Stimulated activated CD4-positive, alpha-beta T cell treated with anti-CD3 and anti-CD28 coated beads, Interleukin-4, amount 100 ng/mL, for 4 hours (primary cell): ENCODE measurements at places on chromosomes 2 and 18.

DNA sequence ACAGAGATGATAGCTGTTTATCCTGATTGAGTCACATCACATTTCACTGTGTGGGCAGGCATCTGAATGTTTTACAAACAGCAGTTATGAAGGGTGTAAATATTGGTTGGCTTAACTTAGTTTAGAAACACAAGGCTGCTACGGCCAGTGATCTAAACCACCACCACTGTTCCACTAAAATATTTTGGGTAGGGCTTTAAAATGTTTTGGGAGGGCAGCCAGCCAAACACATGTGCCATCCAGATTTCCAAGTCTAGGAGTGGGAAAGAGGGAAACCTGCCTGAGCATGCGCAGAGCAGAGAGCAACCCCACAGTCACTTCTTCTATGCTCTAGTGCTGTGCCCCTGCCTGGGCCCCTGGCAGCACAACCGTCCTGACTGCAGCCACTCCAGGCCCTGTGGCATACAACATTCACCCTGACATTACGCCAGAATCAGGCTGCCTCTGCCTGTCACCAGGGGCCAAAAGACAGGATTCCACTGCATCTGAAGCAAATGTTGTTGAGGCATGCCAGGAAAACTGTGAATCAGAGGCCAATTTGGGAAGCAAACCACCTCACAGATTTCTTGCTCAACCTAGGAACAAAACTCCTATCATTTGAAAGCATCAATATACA is 74.8 kb upstream of the COL5A2 start:
- no peak for DNase-seq

- DNase-seq: no peak
Observed at GRCh38 chr2:134704173-134704572, 14.6 kb downstream of the TMEM163 start.

DNA sequence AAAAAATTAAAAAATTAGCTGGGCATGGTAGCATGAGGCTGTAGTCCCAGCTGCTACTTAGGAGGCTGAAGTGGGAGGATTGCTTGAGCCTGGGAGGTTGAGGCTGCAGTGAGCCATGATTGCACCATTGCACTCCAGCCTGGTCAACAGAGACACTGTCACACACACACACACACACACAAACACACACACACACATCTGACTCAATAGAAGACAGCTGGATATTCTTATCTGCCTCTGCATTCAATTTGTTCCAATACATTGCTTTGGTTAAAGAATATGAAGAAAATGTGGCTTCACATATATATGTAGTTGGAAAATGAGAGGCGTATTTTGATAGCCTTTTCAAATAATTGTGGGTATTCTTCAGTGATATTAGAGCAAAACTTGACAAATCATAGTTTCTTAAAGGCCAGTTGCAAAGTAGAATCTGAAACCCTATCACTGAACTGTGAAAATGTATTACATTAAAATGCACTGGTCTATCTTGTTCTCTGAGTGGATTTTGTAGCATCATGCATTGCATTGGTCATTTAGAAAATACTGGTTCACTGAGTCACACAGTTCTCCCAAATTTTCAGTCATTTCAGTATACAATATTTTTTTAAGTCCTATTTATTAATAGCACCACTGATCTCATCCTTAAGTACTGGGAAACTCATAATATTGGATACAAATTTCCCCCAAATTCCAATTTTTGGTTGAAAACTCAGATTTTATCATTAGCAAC is 140.9 kb downstream of the MCFD2 start:
- no peak for DNase-seq

DNA sequence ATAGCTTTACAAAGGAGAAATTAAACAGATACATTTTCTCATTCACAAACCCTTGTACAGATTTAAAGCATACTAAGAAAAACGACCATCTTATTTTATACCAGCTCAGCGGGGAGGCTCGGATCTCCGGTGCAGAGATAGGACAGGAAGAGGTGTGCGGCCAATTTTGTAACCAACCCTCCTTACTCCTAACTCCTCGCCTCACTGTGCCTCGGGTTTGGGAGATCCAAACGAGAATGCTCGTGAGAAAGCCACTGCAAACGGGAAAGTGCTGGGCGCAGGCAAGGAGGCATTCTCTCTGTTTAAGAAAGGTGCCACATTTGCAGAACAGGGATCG is 1.2 kb downstream of the KDSR start:
- DNase-seq: no peak

- no peak for DNase-seq
Observed at GRCh38 chr2:239444626-239445577, 44.1 kb upstream of the HDAC4 start.

GRCh38 chr2:133603109-133603508 is 34.8 kb upstream of the NCKAP5 start:
- no peak for DNase-seq

DNA sequence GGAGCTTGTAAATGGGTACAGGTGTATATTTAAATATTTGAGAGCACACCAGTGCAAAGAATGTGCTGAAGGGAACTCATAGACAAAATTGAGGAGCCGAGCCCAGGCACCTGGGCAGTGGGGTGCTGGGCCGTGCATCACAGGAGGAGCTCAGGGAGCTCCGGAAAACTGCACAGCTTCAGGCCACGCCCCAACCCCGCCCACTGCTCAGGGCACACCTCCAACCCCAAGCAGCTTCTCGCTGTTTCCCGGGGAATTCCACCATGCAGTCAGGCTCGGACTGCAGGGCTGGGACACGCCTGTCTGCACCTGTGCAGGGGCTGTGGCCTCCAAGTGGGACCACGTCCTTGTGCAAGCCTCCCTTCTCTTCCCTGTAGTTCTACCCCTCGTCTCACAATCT is 243.0 kb downstream of the HDAC4 start:
- DNase-seq: no peak

DNA sequence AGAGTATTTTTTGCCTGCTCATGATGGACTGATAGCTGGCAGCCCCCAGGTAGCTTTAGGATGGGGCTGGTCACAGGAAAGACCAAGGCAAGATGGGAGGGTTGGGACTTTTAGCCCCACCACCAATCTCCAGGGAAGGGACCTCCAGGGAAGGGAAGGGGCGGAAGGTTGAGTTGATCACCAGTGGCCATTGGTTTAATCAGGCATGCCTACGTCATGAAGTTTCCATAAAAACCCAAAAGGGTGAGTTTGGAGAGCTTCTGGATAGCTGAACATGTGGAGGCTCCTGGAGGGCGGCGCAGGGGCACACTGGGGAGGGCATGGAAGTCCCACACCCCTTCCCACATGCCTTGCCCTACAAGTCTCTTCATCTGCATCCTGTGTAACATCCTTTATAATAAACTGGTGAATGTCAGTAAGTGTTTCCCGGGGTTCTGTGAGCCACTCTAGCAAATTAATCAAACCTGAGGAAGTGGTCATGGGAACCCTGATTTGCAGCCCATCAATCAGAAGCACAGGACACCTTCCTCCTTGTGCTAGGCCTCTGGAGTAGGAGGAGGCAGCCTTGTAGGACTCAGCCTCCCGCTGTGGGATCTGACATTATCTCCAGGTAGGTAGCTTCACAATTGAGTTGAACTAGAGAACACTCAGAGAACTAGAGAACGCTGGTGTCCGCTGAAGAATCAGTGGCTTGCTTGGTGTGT is 30.3 kb downstream of the RAB31 start:
- DNase-seq: no peak

DNA sequence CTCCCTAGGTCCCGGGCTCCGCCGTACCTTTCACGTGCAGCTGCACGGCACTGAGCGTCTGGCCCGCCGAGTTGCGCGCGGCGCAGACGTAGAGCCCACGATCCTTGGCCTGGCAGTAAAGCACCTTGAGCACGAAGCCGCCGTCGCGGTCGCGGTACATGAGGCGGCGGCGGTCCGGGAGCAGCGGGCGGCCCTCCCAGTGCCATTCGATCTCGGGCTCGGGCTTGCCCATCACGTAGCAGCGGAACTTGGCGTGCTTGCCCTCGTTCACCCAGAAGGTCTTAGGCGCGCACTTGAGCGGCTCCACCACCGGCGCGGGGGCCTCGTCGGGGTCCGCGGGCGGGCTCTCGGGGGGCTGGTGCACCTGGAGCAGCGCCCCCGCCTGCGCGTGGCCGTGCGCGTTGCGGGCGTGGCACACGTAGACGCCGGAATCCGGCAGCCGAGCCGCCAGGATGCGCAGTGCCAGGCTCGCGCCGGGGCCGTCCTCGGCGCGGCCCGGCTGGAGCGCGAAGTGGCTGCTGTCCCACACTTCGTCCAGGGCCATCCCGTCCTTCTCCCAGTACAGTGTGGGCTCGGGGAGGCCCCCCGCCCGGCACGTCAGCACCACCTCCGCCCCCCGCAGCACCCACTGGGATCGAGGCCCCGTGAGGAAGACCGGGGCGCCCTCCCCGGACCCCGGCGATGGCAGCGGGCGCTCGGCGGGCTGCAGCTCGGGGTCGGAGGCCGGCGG is 980 bp downstream of the OBSL1 start:
- no peak for DNase-seq

- no peak for DNase-seq
Observed at GRCh38 chr18:64974391-64975125, 776.3 kb upstream of the CDH7 start.

DNA sequence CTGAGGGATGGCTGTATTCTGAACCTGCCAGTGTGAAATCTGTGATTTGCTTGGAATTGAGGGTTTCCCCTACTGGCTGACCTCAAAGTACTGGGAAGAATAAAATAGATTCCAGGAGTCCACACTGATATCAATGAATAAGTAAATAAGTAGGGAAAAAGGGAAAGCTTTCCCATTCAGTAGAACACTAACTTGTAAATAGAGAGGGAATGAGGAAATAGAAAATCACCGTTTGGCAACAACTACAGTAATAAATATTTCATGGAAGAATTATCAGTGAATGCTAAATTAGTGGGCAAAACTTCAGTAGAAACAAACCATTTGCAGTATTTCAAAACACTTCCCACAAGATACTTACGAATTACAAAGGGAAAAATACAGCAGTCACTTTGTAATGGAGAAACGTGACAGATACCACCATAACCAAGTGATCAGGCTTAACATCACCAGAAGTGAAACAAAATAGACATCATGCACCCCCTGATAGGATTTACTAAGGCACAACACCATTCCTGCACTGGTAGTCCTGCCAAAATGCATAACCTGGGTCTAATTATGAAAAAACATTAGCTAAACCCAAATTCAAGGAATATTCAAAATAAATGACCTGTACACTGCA is 88.5 kb downstream of the ICA1L start:
- DNase-seq: no peak

DNA sequence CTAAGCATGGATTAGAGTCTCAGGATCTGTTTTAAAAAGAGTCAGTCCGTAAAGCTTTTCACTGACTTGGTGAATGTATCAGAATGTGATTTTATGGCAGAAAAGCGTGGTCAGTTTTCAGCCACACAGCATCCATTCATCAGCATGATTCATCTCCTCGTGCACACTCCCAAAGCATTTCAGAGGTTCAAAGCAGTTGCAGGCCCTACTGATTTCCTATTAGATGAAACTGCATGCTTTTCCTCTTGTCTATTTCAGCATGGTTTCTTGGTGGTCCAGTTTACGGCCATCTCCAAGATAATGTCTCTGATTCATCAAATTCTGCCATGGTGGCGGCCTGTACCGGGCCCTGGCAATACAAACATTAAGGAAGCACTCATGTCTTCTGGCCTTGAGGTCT is 4.8 kb upstream of the PARD6G start:
- DNase-seq: no peak

DNA sequence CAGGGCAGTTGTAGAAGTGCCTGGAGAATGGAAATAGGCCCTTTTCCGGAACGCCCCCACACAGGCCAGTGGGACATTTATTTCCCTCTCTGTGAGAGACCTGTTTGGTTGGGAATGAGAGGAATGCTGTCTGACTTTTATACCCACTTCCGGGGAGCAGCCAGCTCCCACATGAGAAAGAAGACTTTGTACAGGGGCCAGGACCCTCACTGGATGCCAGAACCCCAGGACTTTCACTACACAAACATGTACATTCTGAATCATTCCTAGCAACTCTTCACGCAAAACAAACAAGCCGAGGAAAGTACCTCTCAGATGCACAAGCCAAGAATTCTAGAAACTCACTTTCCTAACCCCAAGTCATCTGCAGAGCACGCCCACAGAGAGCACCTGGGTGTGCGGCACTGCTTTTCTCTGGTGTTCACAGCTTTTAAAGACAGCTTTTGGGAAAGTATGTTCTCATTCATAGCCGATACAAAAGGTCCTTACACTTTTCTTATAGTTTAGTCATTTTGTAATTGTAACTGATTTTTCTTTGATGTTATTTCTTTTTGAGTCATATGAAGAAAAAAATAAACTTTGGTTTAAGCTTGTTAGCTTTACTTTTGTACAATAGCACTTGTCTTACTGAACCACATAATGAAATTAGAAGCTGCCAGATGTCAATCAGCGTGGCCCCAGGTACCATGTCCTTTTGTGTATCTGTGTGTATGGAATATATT is 856.1 kb upstream of the ID2 start:
- peak; percentile 42 for DNase-seq

DNA sequence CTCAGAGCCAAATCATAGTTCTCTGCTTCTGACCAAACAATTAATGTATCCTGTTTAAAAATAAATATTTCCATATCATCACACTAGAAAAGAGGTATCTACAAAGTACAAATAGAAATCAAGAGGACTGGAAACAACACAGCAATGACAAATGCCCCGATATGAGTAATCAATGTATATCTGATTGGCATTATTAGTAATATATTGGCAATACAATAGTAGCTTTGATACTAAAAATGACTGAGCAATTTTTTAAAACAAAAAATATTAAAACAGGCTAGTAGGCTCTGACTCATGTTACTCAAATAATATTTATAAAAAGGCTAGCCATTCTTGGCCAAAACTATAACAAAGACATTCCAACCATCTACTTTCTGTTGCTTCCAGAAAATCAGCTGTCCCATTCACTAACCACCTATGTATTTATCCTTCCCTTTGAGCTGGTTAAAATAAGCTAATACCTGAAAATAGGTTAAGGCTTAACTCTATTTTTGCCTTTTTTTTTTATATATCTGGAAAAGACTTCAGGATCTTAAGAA is 13.3 kb downstream of the PPP4R3B start:
- DNase-seq: no peak
